ENCODE measurements at places on chromosomes 5 and 9.

DNA sequence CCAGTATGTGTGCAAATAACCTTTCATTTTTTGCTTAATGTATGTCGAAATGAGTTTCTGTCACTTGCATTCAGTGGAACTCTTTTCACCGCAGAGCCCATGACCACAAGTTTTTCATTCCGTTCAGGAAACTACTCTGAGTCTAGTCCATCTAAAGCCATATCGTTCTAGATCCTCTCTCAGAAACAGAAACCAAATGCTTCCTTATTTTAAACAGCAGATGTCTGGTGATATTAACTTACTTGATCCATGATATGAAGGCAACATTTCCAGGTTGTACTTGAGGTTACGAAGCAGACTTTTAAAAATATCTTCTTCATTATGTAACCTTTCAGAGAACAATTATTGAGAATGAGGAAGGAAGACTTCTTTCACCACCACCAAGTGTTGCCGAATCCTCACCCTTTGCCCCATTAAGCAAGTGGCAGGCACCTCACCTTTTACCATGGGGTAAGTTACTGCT, 72.4 kb upstream of the GNAQ start:
- DNase-seq, result no peak

- DNase-seq, result no peak
These were observed 877.9 kb upstream of the WWC1 start for GRCh38 chr5:167413506-167413905.

DNA sequence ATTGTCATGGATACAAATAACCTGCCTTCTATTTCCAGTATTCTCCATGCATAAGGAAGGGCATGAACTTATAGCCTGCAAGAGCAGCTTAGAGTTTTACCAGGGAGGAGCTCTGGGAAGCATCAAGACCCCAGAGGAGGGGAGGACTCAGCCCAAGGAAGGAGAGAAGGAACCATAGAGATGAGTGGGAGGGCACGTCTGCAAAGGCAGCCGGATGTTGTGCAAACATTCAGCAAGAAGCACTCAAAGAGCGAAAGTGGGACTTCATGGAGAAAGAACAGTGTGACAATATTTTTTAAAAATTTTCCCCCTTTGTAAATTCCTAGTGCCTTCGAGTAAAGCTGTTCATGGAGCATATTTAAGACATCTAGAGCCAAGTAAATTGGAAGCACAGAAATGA, 270.1 kb upstream of the PTGER4 start:
- DNase-seq, result peak; percentile 67

- DNase-seq, result peak; percentile 61
These were observed 80.1 kb downstream of the FBXW11 start for GRCh38 chr5:171926311-171926710.

DNA sequence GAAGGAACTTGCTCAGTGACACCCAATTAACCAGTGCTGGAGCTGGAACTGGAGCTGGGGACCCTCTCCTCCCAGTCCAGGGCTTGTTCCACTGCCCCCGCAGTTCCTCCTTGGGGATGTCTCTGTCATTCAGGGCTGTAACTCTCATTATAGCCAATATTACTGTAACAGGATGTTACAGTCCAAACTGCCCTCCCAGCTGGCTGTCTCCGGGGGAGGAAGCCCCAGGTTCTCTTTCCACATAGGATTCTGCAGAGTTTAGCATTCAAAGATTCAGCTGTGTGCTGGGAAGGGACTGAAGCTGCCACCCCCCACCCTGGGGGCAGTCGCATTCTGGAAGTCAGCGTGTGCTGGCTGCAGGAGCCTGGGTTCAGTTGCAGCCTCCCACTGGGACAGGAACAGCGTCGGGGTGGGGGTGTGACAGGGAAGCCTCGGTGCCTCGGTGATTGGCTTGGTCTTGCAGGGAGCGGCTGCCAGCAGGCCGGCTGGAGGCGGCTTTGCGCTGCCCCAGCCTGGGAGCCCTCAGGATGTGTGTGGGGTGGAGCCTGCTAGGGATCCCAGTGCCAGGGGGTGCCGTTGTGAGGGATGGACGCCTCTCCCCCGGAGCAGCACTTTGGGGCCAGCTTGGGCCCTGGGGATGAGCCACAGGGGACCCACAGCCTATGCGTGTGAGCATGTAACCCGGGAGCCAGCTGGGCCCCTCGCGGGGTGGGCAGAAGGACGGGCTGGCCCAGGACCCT, 101.1 kb downstream of the RGS3 start:
- no peak for DNase-seq

GRCh38 chr9:34070606-34071324, 22.1 kb upstream of the UBAP2 start:
- DNase-seq, result no peak

DNA sequence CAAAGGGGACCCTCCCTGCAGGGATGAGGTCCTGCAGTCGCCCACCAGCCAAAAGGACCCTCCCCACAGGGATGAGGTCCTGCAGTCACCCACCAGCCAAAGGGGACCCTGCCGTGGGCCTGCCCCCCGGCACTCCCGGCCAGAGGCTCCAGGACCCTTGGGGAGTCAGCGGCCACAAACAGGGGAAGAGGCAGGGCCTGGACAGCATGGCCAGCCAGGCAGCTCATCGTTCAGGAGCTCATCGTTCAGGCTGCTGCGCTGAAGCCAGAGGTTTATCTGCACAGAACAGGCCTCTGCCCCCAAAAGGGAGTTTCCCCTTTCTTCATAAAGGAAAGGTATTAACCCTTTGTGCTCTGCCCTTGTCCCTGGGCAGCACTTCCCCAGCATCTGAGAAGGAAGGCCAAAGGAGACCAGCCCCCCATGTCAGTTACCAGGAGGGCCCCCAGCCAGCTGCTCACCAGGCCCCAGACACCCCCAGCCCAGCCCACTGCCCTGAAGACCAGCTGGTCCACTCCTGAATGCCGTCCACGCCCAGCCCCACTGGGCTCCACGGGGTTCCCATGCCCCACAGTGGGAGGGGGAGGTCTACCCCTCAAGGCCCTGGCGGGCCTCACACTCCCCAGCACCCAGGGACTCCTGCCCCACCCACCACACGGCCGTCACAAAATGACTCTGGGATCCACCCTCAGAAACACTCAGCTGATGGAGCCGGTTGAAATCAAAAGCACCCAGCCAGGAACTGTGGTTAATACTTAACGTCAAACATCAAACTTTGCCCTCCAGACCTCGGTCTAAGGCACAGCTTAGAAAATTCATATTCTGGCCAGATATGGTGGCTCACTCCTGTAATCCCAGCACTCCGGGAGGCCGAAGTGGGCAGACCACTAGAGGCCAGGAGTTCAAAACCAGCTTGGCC, 6.3 kb downstream of the SLC12A7 start:
- DNase-seq, result no peak

Measured in natural killer cell treated with Interleukin-12 subunit alpha and Interleukin-12 subunit beta and Interleukin-15 and Interleukin-18, amount 100 ng/mL, for 72 hours (primary cell).